ENCODE measurements at places on chromosomes 11 and 22. TPM values are rescaled to one million over a fixed set of nuclear protein-coding genes. Genes with fewer than 3 reads are reported as not detected.

The SAA4 gene
- not detected for total RNA-seq

The RASSF10 gene
- total RNA-seq: not detected

The P2RX6 gene
- total RNA-seq: not detected

The APOA1 gene
- 80.3 TPM for total RNA-seq

The WNT7B gene
- total RNA-seq: not detected

The DEPDC7 gene
- not detected for total RNA-seq

The JAM3 gene
- 59.8 TPM for total RNA-seq

The SRPRA gene
- total RNA-seq: 49.7 TPM

The LIN7C gene
- 15.1 TPM for total RNA-seq

The CEND1 gene
- not detected for total RNA-seq

The ALG8 gene
- total RNA-seq: 27.0 TPM

The NXPE2 gene
- total RNA-seq: not detected

The RASD2 gene
- 6.6 TPM for total RNA-seq

The MOGAT2 gene
- total RNA-seq: not detected

The TRIM48 gene
- not detected for total RNA-seq

The CHORDC1 gene
- 15.1 TPM for total RNA-seq
